ENCODE measurements at places on chromosomes 11 and 22.

DNA sequence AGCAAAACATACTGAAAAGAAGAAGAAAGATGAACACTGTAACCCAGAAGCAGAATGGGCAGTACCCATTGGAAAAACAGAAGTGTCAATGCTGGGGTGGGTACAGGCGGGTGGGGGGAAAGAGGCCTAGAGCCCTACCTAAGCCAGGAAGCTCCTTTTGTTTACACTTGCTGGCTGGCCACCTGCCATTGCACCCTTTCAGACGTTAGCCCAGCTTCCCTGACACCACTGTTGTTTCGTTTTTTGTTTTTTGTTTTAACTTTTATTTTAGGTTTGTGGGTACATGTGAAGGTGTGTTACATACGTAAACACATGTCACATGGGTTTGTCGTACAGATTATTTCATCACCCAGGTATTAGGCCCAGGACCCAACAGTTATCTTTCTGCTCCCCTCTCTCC, 55.4 kb downstream of the PLEKHA7 start:
- DNase-seq = no peak

- no peak for DNase-seq
Observed at GRCh38 chr22:42275970-42276369, 5.5 kb upstream of the TCF20 start.

GRCh38 chr11:71324788-71325417, 72.5 kb upstream of the SHANK2 start:
- no peak for DNase-seq

- no peak for DNase-seq
Observed at GRCh38 chr11:114085965-114086793, 26.7 kb downstream of the ZBTB16 start.

GRCh38 chr11:72191961-72192381, at the start of gene FOLR1:
TSS of gene FOLR1 (plus strand) at chr11:72192140. CDS start at chr11:72192174, 34 bp downstream.
- DNase-seq = no peak

GRCh38 chr11:125344846-125345420, 151.1 kb downstream of the FEZ1 start:
- DNase-seq = no peak

DNA sequence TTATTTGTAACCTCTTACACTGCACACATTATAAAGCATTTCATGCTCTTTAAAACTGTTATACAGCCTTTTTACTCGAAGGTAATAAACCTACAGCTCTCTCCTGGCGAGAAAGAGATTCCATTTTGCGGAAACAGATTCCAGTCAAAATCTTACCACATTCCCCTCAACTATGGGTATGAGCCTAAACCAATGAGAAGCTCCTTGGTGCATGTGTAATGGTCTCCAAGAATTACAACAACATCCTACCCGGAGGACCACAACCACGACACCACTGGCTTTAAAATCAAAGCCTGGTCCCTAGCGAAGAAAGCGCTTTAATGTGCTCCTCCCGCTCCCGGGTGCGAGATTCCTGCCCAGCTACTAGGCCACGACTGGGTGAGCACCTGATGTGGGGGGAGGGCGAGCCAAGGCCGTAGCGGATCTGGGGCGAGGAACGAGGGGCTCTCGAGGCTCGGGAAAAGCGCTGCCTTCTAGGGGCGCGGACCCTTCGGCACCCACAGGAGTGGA, 821 bp downstream of the CELF1 start:
- DNase-seq = no peak

DNA sequence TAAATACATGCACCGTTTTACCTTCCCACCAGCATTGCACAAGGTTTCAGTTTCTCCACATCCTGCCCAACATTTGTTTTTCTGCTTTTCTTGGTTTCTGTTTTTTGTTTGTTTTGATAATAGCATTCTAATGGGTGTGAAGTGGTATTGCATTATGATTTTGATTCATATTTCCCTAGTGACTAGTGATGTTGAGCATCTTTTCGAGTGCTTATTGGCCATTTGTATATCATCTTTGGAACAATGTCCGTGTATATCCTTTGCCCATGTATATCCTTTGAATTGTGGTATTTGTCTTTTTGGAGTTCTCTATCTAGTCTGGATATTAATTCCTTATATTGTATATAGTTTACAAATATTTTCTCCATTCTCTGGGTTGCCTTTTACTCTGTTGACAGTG, 2914.8 kb upstream of the OR11H1 start:
- no peak for DNase-seq

- DNase-seq = no peak
Observed at GRCh38 chr11:33867561-33867960, 24.3 kb downstream of the LMO2 start.

DNA sequence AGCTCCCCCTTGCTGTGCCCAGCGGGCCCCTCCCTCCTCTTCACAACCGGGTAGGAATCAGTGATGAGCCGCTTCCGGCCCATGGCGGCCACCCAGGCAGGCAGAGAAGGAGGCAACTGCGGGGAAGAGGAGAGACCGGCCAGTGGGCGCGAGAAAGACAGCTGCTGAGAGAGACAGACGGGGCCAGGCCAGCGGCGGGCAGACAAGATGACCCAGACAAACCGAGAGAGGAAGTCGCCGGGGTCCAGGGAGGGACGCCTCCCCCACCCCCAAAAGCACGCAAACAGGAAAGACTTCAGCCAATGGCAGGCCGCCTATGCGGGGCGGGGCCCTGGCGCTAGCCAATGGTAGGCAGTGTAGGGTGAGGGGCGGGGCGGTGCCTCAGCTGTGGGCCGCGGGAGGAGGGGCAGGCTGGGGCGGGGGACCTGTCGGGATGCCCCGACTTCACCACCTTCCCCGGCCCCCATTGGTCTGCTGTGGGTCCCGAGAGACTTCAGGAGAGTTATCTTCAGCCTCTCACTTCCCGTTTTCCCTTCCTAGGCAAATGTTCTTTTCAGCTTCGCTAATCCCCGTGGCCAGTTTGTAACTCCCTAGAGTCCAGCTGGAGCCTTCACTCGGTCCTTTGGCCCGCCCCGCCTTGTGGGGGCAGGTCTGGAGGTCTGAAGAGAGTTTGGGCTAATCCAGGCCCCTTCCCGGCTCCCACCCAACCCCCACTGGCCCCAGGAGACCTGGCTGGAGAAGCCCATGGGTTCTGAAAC, at the start of gene POLD4:
Gene POLD4, minus strand, starts transcription at position 230 of the 758 bp plus-strand sequence. Its CDS starts 147 bp downstream, at position 83.
- peak; percentile 99 for DNase-seq

GRCh38 chr11:617912-618682, 2.3 kb upstream of the IRF7 start:
- DNase-seq = no peak

Measured in right forelimb (tissue), 1 donor.